ENCODE measurements at places on chromosomes 12 and 14.

DNA sequence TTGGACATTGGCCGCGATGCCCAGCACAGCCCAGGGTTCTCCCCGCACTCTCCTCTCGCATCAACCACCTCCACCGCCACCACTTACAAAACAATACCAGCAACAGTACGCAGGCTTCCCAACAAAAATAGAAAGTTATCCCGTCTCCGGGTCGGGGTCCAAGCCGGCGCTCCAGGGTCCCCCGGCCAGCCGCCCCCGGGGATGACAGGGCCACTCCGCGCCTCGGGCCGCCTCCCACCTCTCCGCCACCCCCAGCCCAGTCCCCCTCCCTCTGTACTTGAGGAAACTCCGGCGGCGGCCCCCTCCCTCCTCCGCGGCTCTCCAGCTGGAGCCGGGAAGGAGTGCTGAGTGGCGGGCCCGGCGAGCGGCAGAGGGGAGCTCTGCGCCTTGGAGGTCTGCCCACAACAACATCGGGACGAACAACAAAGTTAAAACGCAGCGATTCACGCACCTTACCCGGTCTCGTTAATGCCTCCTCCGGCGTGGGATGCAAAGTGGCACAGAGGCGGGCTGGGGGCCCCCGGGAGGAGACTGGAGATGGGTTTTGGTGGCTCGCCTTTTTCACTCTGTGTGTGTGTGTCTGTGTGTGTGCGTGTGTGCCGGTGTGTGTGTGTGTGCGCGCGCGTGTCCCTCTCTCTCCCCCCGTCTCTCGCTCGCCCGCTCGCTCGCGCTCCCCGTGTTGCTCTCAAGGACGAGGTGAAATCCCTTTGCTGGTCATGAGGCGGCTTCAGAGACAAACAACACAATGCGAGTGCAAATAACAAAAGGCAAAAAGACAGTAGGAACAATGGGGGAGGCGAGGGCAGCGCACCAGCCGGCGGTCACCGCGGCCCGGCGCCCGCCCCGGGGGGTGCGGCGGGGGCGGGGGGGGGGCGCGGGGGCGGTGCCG, 386.8 kb downstream of the BCAT1 start:
- peak; percentile 74 for DNase-seq

DNA sequence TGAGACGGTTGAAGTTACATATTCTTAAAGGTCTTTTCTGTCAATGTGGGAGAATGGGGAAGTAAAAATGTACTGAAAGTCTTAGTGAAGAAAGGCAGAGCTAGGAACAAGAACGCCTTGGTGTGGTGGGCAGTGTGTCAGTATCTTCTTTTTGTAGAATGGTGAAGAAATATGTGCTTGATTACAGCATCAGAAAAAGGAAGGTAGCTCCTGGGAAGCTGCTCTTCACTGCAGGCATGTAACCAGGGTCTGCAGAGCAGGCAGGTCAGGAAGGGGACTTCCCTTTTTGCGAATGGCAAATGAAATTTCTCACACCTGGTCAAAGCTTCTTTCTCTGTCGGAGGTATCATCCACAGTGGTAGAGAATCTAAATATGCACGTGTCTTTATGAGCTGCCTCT, 226.2 kb downstream of the ADAMTS20 start:
- no peak for DNase-seq

DNA sequence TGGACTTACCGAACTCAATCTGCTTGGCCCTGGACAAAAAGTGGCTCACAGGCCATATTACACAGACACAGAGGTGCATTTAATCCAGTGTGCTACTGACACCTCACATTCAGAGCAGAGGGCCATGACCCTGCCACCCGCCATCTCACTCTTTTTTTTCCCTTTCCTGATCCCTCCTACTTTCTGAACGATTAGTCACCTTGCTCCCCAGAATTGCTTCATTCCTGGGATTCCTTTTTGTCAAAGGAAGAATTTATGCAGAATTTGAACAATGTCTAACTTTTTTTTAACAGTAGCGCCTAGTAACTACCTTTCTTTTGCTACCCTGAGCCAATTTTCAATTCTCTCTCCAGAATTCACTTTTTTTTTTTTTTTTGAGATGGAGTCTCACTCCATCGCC, 4.6 kb downstream of the PKP2 start:
- peak; percentile 74 for DNase-seq

DNA sequence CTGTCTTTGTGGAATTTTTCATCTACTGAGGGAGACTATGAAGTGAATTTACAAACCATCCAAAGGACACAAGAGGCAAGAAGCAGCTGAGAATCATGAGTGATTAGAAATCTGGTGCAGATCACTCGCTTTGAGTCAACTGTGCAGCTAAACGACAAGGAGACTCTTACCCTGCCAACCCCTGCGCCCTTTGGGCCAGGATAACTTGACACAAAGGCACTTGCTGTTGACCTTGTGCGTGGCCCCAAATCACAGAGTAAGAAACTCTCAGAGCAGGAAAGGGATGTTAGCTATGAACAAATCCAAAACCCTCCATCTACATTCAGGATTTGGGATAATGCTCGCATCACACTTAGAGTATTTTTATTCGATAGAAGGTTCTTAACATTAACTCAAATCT, 11.5 kb upstream of the PARP11 start:
- no peak for DNase-seq

DNA sequence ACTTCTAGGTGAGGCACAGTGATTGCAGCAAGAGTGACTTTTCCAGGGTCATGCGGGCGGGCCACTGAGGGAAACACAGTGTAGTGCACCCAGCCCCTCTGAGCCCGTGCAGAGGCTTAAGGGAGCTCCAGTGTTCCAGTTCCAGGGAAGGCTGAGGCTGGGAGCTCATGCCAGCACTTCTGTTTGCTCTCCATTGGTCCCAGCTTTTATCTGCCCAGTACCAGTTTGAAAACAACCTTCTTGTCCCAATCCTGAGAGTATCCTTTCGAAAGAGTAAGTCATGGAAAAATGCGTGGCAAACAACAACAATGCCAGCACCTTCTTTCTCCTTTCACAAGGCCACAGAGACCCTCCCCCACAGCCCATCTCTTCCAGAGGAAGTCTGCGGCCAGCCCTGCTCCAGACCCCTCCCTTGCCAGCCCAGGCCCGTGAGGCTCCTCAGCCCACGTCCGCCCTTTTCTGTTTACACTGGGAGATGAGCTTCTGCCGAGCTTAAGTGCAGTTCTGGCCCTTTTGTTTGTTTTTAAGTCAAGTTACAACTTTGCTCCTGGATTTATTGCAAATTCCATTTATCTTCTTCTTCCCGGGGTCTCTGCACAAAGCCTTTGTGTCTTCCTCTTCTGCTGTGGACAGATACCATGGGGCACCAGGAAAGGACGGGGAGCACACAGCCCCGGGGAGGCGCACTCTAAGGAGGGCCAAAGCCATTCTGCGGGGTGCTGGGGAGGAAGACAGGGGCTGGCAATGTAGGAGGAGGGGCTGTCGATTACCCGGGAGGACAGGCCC, 185.6 kb downstream of the ZFP36L1 start:
- DNase-seq, result peak; percentile 67

GRCh38 chr12:118689793-118690192, 291.5 kb upstream of the SRRM4 start:
- DNase-seq, result no peak

- peak; percentile 94 for DNase-seq
These were observed 29.0 kb upstream of the LUM start for GRCh38 chr12:91140026-91140931.

DNA sequence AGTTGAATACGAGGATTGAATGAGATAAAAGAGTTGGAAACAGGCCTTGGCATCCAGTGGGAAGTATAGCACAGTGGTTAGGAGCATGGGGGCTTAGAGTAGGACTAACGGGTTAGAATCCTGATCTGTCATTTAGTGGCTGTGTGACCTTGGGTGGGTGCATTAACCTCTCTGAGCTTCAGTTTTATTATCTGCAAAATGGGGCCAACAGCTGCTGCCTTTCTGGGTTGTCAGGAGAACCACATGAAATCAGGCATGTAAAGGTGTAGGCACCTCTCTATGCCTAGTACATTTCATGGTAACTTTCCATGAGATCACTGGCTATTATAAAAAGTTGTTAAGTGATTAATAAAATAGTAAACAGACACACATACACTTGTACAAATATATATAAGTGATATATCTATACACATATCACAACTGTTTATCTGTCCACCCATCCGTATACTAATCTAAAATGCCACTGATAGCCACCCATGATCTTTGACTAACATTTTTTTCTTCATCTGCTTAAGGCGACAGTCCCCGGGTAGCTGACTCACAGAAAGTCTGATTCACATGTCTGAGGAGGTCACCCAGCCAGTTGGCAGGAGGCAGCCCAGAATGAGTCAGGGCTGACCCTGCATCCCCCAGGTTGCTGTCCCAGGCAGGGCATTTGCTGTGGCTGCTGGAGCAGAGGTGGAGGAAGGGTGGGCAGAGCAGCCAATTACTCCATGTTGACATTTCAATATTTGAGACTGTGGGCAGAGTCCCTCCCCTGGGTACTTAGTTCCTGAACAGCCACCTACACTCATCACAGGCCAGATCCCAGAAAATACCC, 125.6 kb upstream of the NOS1 start:
- DNase-seq, result peak; percentile 10

DNA sequence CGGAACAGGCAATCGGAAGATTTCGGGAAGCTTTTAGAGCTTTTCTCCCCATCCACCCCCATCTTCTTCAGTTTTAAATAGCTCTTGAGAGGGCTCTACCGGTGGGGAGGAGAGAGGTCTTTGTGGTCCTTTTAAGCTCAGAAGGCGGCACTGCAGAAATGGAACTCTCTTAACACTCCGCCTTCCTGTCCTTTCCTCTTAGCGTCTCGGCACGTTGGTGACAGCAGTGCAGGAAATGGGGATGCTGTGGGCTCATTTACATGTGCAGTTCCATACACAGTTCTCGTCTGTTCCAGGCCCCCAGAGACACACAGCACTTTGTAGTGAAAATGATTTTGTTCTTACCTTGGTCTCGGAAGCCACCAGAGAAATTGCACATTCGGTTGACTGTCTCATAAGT, 50.4 kb upstream of the RIN3 start:
- no peak for DNase-seq

GRCh38 chr14:99246536-99247097, 25.4 kb downstream of the BCL11B start:
- no peak for DNase-seq

GRCh38 chr12:131536337-131536736, 174.6 kb upstream of the SFSWAP start:
- DNase-seq, result no peak

GRCh38 chr12:31749024-31749704, 20.3 kb upstream of the AMN1 start:
- DNase-seq, result peak; percentile 99

DNA sequence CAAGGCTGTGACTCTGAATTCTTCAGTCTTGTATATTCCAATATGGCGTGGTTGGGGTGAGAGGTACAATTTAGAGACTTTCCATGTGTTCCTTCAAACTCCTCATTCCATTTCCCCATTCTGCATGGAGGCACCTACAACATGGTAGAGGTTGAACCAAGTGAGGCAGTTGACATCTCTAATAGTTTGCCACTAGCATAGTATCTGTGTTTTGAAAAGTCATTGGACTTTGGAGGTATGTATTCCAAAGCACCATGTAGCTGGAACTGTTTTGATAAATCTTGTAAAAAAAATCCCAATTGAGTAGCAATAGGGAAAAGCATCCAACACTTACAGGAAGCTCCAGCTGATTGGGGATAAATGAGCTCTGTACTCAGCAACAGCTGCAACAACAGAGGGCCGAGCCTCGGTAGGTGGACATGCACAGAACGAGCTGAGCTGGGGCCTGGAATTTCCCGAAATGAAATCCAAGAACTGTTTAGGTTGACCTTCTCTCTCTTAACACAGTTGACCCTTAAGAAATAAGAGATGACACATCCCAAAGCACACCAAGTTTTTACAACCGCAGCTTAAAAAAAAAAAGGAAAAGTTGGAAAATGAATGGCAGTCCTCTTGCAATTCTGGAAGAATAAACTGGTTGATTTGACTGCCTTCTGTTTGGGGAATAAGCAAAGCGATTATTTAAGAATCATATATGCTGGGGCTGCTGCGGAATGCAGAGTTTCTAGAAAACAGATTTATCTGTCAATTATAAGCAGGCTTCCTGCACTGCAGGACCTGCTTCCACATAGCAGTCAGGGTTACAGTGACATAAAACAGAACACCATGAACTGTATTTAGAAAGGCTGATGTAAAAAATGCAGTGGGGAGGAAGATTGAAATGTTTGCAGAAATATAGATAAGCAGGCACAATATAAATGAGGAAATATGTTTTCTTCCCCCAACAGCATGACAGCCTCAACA, 194.6 kb upstream of the KRR1 start:
- DNase-seq, result peak; percentile 94

DNA sequence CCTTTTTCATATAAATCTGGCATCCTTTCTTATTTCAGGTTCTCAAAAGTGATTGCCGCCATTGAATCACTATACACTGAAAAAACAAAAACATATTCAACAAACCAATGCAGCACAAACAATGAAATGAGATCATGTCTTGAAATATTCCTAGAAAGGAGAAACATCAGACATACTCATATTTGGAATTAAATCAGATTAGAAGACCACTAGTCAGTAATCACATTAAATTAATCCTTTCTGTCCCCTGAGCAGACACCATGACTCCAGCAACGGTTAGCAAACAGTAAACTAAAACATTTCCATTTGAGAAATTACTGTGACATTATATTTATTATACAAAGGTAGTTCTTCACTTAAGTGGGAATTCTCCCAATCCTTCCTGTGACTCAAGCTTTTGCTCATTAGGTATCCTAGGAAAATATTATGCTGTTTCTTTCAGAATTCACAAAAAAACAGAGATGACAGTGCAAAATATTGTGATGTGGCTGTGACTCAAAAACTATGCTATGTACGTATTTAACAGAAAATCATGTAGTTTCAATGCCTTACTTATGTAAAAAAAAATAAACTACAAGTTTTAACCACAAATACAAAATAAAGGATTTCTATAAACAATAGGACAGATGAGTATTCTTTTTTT, 29.7 kb downstream of the CPNE8 start:
- DNase-seq, result no peak

DNA sequence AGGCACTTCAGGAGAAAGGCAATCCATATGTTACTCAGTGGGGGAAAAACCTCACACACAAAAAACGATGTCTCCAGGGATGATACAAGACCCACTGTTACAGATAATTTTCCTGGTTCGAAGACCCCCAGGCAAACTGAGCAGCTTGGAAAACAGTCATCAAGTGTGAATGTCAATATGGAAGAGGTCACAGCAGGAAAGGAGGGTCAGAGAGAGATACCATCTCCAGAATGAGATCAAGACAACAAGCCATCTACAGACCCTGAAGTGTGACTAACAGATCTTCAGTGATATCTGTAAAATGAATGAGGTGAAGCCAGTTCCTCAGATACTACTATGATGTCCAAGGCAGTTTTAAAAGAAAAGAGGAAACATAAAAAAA, 28.6 kb downstream of the GNS start:
- no peak for DNase-seq
